ENCODE measurements at places on chromosomes 6 and 20. TPM values are rescaled to one million over a fixed set of nuclear protein-coding genes. Genes with fewer than 3 reads are reported as not detected.

DNA sequence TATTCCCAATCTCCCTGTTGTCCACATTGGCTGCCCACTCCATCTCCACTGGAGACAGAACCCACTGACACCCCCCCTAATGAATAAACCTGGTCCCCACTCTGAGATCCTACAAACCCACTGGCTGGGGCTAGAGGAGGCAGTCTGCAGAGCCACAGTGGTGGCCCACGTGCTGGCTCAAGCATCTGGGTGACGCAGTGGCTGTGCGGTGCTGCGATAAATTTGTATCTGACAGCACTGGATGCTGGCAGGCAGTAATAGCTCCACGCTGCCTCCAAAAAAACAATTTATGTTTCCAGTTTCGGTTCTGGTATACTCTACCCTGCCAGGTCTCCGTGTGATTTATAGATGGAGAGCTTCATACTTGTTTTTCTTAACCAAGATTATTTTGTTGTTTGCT lies 87.1 kb upstream of the SYNDIG1 start:
- no peaks in the 10 kb centered on the region for H3K4me1 ChIP-seq
- no peak overlapping the region for H3K4me3 ChIP-seq
- H3K27me3 ChIP-seq: peaks cover 26% of the 10 kb centered on the region
- H3K27ac ChIP-seq: no peak overlapping the region

DNA sequence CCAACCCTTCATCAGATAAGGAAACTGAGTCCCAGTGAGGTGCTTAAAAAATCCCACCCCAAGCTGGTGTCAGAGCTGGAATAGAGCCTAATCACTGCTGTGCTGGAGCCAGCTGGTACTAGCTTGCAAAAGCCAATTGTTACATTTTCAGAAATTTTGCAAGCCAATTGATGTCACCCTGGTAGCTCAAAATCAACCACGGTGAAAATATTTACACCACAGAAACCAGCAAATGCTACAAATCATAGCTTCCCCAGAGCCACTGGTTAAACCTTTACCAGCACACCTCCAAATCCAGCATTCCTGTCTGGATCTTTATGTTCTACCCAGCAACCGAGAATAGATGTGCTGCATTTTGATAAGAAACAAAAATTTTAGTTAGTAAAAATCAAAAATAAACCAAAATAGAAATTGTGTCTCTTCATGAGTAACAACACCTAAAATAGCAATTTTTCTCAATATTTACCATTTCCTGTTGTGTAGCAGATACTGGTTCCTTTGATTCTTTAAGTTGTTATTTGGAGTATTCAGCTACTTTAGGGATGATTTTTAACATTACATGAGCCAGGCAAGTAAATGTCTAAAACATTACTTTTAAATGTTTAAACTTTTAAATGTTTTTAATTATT lies 7.2 kb upstream of the LCA5 start:
- peaks cover 48% of the 10 kb centered on the region for H3K4me1 ChIP-seq
- peak overlapping the region; percentile 79 for H3K27ac ChIP-seq
- no peak for DNase-seq

- peak overlapping the region; percentile 55 for H3K27ac ChIP-seq
- no peak for DNase-seq
- H3K36me3 ChIP-seq: peaks cover 22% of the 10 kb centered on the region
- no peaks in the 10 kb centered on the region for H3K27me3 ChIP-seq
- peaks cover 11% of the 10 kb centered on the region for H3K4me1 ChIP-seq
- no peak overlapping the region for H3K4me3 ChIP-seq
Observed at GRCh38 chr6:36120539-36120938, 9.8 kb upstream of the MAPK13 start.

- no peak overlapping the region for H3K4me3 ChIP-seq
- peaks cover 73% of the 10 kb centered on the region for H3K4me1 ChIP-seq
- no peaks in the 10 kb centered on the region for H3K27me3 ChIP-seq
- DNase-seq: no peak
Observed at GRCh38 chr6:80544976-80545722, 438.7 kb downstream of the BCKDHB start.

DNA sequence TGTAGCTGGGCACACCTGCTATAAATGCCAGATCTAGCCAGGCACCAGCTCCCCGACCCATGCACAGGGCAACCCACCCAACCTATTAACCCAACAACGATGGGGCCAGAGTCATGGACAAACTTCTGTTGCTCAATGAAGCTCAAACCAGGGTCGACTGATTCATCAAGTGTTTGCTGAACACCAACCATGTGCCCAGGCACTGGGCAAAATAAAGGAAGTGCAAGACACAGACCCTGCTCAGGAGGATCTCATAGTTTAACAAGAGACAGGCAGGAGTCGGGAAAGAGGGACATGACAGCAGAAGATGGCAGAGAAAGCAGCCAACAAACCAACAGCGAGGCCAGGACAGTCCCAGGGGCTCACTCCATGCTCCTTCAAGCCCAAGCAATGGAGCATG lies 18.8 kb downstream of the KCNK5 start:
- H3K4me1 ChIP-seq: peaks cover 95% of the 10 kb centered on the region
- peak overlapping the region; percentile 57 for H3K27ac ChIP-seq
- no peaks in the 10 kb centered on the region for H3K27me3 ChIP-seq
- peak overlapping the region; percentile 33 for H3K4me3 ChIP-seq
- DNase-seq: no peak
- peaks cover 88% of the 10 kb centered on the region for H3K36me3 ChIP-seq

DNA sequence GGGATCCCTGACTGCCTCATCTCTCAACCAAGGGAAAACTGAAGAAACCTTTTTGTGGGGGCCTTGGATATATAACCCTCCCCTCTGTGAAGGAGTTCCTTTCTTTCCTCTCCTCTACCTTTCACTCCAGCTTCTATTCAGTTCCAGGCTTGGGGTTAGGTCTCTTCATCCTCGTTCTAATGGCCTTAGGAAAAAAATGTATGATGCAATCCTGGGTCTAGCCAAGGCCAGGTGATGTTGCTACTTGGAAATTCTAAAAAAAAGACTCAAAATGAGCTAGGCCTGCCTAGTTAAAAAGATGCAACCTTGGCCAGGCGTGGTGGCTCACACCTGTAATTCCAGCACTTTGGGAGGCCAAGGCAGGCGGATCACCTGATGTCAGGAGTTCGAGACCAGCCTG lies 7.6 kb downstream of the ABCC10 start:
- H3K4me3 ChIP-seq: no peak overlapping the region
- peaks cover 42% of the 10 kb centered on the region for H3K36me3 ChIP-seq
- H3K27me3 ChIP-seq: no peaks in the 10 kb centered on the region
- no peak overlapping the region for H3K27ac ChIP-seq
- peaks cover 34% of the 10 kb centered on the region for H3K4me1 ChIP-seq

- no peak overlapping the region for H3K4me3 ChIP-seq
- H3K36me3 ChIP-seq: peaks cover 16% of the 10 kb centered on the region
- H3K27ac ChIP-seq: no peak overlapping the region
- H3K4me1 ChIP-seq: peaks cover 11% of the 10 kb centered on the region
Observed at GRCh38 chr20:36866681-36867495, 9.1 kb upstream of the TLDC2 start.

ANGPT4 gene
- not detected for total RNA-seq

PRL gene
- not detected for total RNA-seq
